ENCODE measurements at places on chromosomes 3 and 15.

DNA sequence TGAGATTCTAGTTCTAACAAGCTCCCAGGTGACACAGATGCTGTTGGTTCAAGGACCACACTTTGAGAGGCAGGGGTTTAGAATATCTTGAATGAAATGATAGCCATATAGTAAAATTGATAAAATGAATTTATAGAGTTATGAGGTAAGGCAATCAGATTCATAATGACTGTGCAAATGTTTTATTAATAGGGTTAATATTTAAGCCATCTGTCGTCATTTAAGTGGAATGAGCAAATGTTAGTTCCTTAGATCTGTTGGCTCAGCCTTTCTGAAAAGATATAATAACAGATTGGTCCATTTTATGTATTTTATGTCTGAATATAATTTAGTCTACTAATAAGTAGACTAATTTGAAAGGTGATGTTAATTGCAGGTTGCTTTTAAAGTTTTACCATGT, 12.9 kb downstream of the REC114 start:
- no peak for DNase-seq
- H3K4me1 ChIP-seq: no peaks in the 10 kb centered on the region
- H3K27ac ChIP-seq: no peak overlapping the region
- H3K36me3 ChIP-seq: no peaks in the 10 kb centered on the region

DNA sequence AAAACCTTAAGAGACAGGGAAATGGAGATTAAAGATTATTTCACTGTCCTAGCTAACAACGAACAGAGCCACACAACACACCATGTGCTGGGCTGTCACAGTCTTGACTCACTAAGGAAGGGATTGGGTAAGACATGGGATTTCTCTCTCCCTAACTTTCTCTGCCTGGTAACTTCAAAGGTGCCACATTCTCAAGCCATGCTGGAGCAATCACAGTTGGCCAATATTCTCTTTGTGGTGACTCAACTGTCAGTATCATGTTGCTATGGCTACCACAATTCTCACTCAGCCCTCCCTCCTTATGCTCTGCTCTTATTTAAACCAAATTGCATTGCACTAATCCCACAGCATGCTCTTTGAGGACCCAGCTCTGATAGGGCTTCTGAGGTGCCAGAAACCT, 74.0 kb downstream of the OXNAD1 start:
- H3K4me1 ChIP-seq: peaks cover 17% of the 10 kb centered on the region
- no peaks in the 10 kb centered on the region for H3K27me3 ChIP-seq
- H3K4me3 ChIP-seq: no peak overlapping the region
- H3K36me3 ChIP-seq: no peaks in the 10 kb centered on the region
- no peak overlapping the region for H3K27ac ChIP-seq

GRCh38 chr3:171407759-171408158, 52.4 kb downstream of the TNIK start:
- no peaks in the 10 kb centered on the region for H3K4me1 ChIP-seq
- H3K4me3 ChIP-seq: no peak overlapping the region
- DNase-seq: no peak

- no peak overlapping the region for H3K27ac ChIP-seq
- H3K36me3 ChIP-seq: no peaks in the 10 kb centered on the region
- DNase-seq: no peak
- H3K4me3 ChIP-seq: no peak overlapping the region
Observed at GRCh38 chr3:63762180-63762579, 56.9 kb upstream of the C3orf49 start.

DNA sequence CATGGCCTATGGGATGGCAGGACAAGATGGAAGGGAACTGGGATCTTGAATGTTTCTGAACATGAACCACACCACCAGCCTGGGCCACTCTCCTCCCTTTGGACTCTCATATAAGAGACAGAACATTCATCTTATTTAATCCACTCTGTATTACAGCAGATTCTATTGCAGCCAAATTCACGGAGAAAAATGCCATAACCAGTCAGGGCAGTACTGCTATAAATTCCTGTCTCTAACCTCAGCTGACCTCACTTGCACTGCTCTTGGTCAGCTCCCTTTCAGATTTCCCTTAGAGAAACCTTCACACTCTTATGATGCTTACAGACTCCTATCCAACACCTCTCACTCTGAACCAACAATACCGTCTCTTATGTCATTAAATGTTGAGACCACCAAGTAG, 101.4 kb downstream of the RYK start:
- no peaks in the 10 kb centered on the region for H3K36me3 ChIP-seq
- no peaks in the 10 kb centered on the region for H3K27me3 ChIP-seq
- peaks cover 6% of the 10 kb centered on the region for H3K4me1 ChIP-seq

- H3K4me1 ChIP-seq: peaks cover 31% of the 10 kb centered on the region
- H3K27ac ChIP-seq: peak overlapping the region; percentile 46
- no peaks in the 10 kb centered on the region for H3K27me3 ChIP-seq
- no peak overlapping the region for H3K4me3 ChIP-seq
Observed at GRCh38 chr3:45665101-45665572, 24.1 kb upstream of the SACM1L start.

GRCh38 chr15:44636976-44637375, 26.5 kb downstream of the SPG11 start:
- H3K36me3 ChIP-seq: peaks cover 85% of the 10 kb centered on the region
- no peak for DNase-seq
- no peak overlapping the region for H3K27ac ChIP-seq
- peaks cover 14% of the 10 kb centered on the region for H3K4me1 ChIP-seq
- H3K27me3 ChIP-seq: no peaks in the 10 kb centered on the region
- no peak overlapping the region for H3K4me3 ChIP-seq

DNA sequence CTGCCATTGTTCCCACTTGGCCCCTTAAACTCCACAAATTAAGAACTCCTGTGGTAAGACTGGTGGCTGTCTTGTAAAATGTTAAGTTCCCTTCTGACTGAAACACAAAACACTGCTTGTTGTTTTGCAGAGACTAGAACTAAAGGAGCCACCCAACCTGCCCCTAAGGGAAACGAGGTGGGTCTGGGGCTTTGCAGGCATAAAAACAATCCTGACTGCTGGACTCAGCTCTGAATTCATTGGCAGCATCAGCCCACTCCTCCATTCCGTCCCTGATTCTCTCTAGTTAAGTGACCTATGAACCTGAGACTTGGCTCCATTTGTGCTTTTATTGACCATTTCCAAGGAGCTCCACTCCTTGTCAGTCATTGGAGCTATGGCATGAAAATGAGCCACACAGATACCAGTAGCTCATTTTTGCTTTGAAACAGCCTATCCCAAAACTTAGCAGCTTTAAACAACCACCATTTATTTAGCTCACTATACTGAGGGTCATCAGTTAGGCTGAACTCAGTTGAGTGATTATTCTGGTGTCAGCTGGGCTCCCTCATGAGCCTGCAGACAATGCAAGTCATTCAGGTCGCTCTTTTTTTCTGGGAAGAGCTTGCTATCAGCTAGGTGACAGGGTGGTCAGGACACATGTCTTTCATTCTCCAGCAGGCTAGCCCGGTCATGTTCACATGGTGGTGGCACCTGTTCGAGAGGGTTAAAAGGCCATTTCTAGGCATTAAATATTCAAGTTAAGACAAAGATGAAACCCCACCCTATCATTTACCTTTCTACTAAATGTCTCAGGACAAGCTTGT, 175.1 kb upstream of the CTNNB1 start:
- H3K27me3 ChIP-seq: no peaks in the 10 kb centered on the region
- H3K4me1 ChIP-seq: no peaks in the 10 kb centered on the region
- H3K27ac ChIP-seq: no peak overlapping the region
- H3K36me3 ChIP-seq: no peaks in the 10 kb centered on the region
- no peak overlapping the region for H3K4me3 ChIP-seq

GRCh38 chr3:82224661-82225060, 463.2 kb upstream of the GBE1 start:
- no peaks in the 10 kb centered on the region for H3K4me1 ChIP-seq
- DNase-seq: no peak
- H3K36me3 ChIP-seq: no peaks in the 10 kb centered on the region
- H3K4me3 ChIP-seq: no peak overlapping the region
- H3K27ac ChIP-seq: no peak overlapping the region
- no peaks in the 10 kb centered on the region for H3K27me3 ChIP-seq

- no peak overlapping the region for H3K4me3 ChIP-seq
- DNase-seq: no peak
- peaks cover 91% of the 10 kb centered on the region for H3K4me1 ChIP-seq
- H3K27me3 ChIP-seq: no peaks in the 10 kb centered on the region
- no peaks in the 10 kb centered on the region for H3K36me3 ChIP-seq
- H3K27ac ChIP-seq: peak overlapping the region; percentile 80
Observed at GRCh38 chr15:63231706-63232105, 42.3 kb downstream of the RAB8B start.
